CD4-positive, alpha-beta memory T cell (primary cell): ENCODE measurements at places on chromosomes 11 and 22. TPM values are rescaled to one million over a fixed set of nuclear protein-coding genes. Genes with fewer than 3 reads are reported as not detected.

The ANO9 gene
- 120 TPM for total RNA-seq

The MEI1 gene
- 79.6 TPM for total RNA-seq

The IL18 gene
- total RNA-seq = not detected

The CACNA1I gene
- total RNA-seq = 58.0 TPM

The LDHAL6A gene
- total RNA-seq = 0.42 TPM
